Caudate nucleus (tissue), 63 donors: ENCODE measurements at places on chromosomes 7 and 10.
A peak's percentile ranks its signal among the peaks of the same experiment; 100 is the strongest.

GRCh38 chr7:108294595-108294994 lies 161.6 kb downstream of the NRCAM start:
- DNase-seq = no peak

GRCh38 chr10:122543676-122544445 lies 16.7 kb upstream of the DMBT1 start:
- no peak for DNase-seq

GRCh38 chr10:17831341-17831740 lies 22.2 kb downstream of the MRC1 start:
- DNase-seq = no peak

- DNase-seq = no peak
These were observed 71.7 kb upstream of the TPK1 start for GRCh38 chr7:144907577-144907976.

DNA sequence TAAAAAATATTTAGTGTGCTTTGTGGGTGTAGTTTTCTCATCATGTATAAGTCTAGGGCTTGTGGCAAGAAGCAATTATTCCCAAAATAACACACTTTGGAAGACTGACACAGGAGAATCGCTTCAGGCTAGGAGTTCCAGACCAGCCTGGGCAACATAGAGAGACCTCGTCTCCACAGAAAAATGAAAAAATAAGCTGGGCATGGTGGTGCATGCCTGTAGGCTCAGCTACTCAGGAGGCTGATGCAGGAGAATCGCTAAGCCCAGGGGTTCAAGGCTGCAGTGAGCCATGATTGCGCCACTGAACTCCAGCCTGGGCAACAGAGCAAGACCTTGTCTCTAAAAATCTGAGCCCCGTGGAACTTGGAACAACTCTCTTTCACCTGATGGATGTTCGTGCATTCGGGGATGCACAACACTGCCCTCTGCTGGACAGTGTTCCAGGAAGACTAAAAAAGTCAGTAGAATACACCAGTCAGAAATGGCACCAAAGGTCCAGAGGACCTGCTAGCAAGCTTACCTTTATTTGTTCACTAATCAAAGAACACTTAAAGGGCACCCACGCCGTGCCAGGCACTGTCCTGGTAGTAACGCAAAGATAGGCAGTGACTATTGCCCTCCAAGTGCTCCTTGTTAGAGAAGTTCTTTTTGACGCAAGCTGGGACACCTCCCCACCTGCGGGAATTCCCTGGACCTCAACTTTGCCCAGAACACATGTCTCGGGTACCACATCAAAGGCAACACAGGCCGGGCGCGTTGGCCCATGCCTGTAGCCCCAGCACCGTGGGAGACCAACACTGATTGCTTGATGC lies 81.9 kb upstream of the CALN1 start:
- DNase-seq = peak; percentile 66

DNA sequence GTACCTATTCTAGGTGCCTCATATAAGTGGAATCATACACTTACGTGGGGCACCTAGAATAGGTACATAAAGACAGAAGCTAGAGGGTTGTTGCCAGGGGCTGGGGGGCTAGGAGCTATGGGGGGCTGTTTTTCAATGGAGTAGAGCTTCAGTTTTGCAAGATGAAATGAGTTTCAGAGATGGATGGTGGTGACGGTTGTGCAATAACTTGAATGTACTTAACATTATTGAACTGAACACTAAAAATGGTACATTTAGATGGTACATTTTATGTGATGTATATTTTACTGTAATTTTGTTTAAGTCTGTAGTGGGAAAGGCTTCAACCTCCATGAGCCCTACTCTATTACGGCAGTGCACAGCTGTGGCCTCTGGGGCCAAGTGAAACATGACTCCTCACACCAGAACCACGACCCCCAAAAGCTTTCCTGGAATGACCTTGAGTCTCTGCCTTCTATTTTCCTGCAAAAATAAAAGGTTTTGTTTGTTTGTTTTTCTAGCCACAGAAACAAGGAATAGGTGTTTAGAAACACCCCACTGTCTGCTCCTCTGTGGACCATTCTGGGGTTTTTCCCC lies 147.3 kb upstream of the PLXNA4 start:
- no peak for DNase-seq

DNA sequence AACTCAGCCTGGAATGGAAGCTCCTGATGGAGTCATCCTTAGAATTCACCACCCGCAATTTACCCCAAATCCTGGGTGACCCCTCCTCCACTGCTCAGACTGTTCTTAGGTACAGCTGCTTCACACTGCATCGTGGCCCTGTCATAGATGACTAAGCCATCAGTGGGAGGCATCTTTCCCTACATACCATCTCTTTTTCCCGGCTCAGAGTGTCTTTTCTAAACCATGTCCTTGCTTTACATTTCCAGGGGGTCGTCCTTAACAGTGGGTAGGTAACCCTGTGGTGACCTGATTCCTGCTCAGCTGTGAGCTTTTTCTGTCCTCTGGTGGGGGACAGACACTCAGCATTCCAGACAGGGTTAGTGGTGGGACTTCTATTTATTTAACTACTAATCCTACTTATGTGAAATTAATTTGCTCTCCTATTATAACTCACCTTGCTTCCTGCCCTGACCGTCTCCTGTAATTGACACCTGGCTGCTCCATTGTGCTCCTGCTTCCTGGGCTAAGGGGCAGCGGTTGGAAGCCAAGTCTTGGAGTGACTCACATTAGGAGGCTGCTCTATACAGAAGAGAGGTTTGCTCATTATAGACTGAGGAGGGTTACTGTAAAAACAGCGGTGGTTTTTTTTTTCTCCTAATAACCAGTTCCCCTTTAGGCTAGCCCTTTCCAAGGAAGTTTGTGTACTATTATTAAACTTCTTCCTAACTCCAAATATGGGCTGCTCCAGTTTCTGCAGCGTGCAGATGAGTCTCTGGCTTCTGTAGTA lies 40.6 kb downstream of the PYROXD2 start:
- DNase-seq = no peak

DNA sequence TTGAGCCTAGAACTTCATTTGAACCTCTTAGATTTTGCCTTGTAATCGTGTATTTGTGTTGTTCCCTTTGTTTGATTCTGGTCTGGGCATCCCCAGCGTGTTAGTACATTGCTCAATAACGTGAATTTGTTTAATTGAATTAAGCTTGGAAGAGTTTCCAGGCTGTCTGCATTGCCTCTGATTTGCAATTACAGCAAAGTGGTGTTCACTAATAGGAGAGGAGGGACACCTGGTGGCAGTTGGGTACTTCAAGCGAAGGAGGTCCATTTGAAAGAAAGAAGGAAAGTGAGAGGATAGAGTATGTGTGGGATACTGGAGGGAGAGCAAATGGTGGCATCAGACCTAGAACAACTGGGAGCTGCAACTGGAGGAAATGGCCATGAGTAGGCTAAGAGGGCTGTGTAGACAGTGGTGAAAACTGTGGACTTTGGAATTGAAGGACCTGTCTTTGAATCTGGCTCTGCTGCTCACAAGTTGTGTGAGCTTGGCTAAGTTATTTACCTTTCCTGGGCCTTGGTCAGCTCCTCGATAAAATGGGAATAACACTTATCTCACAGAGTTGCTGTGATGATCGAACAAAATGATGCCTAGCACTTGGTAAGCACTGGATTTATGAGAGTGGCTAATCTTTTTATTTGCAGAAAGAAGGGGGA lies 15.1 kb downstream of the LSMEM1 start:
- no peak for DNase-seq

DNA sequence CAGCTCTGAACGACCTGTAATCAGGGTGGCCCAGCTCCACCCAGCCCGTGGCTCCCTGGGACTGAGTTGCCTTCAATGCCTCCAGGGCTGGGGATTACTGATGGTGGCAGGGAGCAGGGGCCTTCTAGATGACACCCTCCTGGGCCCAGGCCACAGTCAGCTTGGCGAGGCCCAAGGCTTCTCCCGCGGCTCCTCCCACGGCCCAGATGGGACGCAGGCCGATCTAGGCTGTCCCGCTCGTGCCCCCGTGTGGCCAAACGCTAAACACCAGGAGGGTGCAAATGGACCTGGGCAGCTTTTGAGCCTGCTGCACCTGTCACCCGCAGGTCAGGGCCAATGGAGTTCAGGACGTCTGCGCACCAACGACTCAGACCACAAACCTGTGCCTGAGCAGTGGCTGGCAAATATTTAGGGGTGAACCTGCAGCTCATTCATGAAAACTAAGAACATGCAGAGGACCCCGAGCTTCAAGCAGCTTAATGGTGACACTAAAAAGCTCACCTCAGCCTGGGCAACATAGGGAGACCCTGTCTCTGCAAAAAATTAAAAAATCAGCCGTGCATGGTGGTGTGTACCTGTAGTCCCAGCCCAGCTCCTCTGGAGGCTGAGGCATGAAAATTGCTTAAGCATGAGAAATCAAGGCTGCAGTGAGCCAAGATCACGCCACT lies 43.2 kb downstream of the ASB13 start:
- DNase-seq = peak; percentile 59

DNA sequence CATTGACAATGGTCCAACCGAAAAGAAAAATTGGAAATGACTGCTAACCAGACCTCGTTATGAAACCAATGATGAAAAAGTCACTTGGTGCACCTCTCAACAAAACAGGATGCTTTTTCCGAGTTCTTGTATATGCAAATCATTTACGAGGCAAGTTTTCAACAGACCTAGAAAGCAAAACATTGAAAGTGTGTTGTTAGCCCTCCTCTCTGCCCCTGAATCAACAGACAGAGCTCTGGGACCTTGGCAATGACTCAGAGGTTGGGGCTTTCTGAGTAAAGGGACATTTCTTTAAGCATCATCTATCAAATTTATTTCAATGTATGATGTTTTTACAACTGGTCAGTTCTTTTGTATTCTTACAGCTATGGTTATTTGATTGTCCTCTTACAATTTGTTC lies 16.3 kb upstream of the DKK1 start:
- DNase-seq = no peak

- DNase-seq = no peak
These were observed 1064.6 kb upstream of the LRRTM3 start for GRCh38 chr10:65861249-65861648.

DNA sequence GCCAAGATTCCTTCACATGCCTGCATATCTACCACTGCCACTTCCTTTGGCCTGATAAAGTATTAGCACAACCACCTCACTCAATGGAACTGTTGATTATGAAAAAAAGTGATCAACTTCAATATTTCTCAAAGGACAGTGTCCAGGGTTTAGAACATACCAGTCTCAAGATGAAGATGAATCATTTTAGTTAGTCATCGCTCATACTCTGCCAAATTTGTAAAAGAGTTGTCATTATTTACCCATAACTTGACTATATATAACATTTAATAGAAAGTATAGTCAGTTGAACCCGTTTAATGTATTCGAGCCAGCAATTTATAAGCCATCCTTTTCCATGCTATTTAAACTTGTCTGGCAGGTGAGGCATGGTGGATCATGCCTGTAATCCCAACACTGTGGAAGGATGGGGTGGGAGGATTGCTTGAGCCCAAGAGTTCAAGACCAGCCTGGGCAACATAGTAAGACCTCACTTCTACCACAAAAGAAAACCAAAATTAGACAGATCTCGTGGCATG lies 33.2 kb downstream of the SPAM1 start:
- DNase-seq = no peak

DNA sequence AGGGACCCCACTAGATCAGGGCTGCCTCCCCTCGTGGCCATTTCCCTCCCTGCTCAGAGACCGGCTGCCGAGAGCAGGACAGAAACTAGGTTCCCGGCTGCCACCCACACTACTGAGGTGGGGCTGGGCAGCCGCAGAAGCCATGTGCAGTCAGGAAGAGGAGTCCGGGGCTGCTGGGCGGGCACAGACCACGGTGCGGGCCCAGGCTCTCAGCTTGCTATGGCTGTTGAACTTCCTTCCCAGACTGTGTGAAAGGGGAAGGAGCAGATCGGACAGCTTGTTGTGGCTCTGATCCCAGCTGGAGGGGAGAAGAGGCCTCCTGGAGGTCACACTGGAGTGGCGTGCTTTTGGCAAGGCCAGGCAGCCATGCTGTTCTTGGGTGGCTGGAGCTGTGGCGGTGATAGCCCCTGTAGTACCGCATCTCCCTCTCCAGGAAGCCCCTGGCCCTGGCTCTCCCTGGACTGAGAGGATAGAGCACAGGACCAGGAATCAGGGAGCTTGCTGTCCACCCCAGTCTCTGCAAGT lies 56.8 kb downstream of the HK1 start:
- DNase-seq = peak; percentile 33

DNA sequence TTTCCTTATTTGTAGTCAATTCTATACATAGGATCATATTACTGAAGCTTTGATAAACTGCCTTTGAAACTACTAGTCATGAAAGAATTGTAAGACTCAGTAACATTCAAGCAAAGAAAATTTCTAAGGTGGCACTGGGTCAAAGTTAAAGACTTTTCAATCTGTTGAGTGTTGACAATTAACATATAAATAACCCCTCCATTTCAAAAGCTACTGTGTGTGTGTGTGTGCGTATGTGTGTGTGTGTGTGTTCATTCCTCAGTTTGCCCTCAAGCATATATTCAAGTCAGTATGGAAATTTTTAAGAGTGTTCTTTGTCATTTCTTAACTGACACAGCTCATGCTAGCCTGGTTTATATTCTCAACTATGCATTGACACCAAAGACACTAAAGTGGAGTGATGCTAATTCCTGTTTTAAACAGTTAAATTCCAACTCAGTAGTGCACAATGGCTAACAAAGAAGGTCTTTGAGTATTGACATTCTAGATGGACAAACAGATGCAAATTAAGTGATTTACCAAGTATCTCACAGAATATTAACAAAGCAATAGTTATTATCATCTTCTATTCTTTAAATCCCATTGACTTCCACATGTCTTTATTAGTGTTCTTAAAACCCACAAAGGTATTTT lies 314.8 kb upstream of the GRM3 start:
- DNase-seq = no peak

- no peak for DNase-seq
These were observed 142.2 kb upstream of the VWC2 start for GRCh38 chr7:49631071-49631815.

GRCh38 chr7:100093925-100094486 lies 5.2 kb downstream of the COPS6 start:
- DNase-seq = no peak

DNA sequence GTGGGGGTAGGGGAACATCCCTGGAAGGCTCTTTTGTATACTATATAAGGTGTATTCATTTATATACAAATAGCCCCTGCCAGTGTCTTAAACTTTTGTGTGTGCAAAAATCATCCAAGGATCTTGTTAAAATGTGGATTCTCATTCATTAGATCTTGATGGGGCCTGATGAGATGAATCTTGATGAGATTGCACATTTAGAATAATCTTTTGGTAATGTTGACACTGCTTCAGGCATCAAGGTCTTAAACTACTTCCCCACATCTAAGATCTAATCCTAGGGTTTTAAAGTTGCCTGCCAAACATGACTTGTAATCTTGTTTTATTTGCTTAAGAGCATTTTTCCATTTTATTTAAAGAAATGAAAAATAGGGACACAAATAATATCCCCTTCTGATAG lies 13.0 kb downstream of the TLX1 start:
- DNase-seq = no peak
